KG1 (cell line): ENCODE measurements at places on chromosomes 1 and 21.

- DNase-seq: no peak
These were observed 32.3 kb downstream of the TNN start for GRCh38 chr1:175099916-175100315.

DNA sequence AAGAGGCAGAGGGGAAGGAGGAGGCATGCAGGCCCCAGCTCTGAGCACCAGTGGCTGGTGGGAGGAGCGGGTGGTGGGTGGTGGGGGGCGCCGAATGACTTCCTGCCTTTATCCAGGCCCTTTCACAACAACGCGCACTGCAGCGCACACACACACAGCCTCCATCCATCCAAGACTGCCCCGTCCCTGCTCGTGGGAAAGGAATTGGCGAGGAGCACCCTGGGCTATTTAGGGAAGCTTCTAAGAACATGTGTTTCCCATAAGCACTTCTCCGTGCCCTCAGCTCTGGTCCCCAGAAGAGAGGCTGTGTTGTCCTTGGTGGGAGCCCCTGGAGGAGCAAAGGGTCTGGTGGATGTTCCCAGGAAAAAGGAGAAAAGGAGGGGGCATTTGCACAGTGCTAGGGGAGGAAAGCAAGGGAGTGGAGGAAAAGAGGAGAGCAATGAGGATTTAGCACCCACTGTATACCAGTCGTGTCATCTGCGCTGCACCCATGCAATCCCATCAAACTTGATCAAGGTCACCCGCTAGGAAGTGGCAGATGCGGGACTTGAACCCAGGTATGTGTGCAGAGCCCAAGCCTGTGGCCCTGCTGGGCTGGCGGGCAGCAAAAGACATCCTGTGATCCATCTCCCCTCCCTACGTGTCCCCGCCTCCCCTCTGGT is 28.1 kb downstream of the EPHA2 start:
- DNase-seq: no peak

- DNase-seq: no peak
These were observed 402.7 kb downstream of the DISC1 start for GRCh38 chr1:232029315-232029714.

DNA sequence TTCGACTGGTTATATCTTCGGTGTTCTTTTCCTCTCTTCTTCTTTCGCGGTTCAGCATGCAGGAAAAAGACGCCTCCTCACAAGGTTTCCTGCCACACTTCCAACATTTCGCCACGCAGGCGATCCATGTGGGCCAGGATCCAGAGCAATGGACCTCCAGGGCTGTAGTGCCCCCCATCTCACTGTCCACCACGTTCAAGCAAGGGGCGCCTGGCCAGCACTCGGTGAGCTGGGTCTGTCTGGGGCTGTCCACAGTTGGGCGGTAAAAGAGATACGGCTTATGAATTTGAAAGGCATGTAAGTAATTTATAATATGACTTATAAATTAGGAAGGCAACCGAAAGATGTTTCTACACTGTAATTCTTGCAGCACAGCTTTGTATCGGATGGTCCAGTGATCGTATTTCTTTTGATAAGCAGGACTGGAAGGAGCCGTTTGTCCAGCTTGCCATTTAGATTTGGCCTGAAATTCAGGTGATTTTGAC is 334 bp downstream of the CTH start:
- no peak for DNase-seq

- no peak for DNase-seq
These were observed 482.0 kb downstream of the DISC1 start for GRCh38 chr1:232108598-232108997.

GRCh38 chr1:206067486-206068227 is 14.7 kb downstream of the RHEX start:
- DNase-seq: no peak

GRCh38 chr1:235669277-235669676 is 19.7 kb upstream of the GNG4 start:
- DNase-seq: no peak

- DNase-seq: no peak
These were observed 38.0 kb downstream of the SLC1A7 start for GRCh38 chr1:53104289-53104913.

- DNase-seq: no peak
These were observed 246.8 kb downstream of the TGFB2 start for GRCh38 chr1:218591966-218592365.

GRCh38 chr1:71364236-71364635 is 283.4 kb upstream of the ZRANB2 start:
- DNase-seq: no peak

- DNase-seq: no peak
These were observed 88.5 kb upstream of the NEK7 start for GRCh38 chr1:198068285-198068684.

DNA sequence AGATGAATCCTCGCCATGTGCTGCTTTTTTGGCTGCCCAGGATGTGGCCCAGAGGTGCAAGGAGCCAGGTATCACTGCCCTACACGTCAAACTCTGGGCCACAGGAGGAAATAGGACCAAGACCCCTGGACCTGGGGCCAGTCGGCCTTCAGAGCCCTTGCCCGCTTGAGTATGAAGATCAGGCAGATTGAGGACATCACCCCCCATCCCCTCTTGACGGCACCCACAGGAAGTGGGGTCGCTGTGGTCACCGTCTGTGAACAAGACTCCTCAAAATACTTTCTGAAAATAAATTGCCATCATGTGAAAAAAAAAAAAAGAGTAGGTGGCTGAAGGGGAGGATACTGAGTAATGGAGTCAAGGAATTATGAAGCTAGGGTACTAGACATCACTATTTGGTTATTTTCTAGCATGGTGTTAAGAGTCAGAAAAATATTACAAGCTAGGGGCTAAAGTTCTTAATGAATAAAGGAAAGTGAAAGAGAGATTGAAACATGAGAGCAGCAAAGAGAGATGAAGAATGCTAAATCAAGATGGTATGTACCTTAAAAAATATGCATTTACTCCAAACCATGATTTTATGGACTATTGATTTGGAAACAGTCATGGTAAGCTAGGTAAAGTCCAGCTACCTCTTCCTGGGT is 84.9 kb downstream of the CLEC20A start:
- no peak for DNase-seq

GRCh38 chr1:100188617-100189016 is 10.6 kb upstream of the LRRC39 start:
- DNase-seq: no peak

- DNase-seq: no peak
These were observed 507 bp downstream of the AK5 start for GRCh38 chr1:77282187-77282865.

- no peak for DNase-seq
These were observed 83.0 kb upstream of the IVNS1ABP start for GRCh38 chr1:185400052-185400451.

DNA sequence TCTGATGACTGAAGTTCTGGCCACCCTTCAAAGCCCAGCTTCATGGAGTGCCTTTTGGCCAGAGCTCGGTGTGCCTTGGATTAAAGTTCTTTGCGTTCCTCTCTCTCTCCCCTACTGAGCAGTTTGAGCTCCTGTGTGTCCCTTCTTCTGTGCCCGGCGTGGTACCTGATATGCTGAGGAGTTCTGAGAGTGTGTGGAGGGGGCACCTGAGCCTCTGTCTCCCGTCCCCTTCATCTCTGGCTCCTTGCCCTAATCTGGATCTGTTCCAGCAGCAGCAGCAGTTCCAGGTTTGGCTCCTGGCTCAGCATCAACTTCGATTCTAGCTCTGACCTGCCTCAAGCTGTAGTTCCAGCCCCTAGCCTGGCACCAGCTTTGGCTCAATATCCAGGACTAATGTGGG is 25.1 kb upstream of the MYCL start:
- DNase-seq: no peak

- DNase-seq: no peak
These were observed 15.2 kb downstream of the OPTC start for GRCh38 chr1:203509135-203509534.

DNA sequence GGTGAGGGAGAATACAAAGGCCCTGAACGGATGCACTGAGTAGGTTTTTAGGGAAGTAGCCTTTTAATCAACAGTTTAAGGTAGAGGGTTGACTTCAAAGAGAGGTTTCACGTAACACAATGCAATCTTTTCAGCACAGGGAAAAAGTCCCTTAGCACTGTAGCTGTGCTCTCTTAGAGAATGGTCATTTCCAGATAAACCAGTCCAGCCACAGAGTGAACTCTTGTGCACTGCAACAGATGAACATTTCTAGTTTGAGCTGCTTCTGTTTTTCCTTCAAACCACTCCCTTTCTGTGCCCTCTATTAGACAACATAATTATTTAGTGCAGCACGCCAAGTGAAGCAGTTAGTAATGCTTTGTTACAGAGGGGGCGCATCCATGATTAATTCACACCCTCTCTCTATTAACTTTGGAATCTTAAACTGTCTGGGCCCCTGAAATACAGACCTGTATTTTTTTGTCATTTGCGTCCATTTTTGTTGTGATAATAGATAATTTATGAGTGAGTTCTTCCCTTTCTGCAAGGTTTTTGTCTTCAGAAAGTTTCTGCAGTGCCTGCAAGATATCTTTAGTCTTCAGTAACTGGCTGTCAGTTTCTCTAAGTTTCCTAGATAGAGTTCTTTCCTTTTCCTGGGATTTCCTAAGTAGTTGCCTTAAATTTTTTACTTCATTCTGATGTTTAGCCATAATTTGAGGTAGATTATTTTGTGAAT is 22.9 kb downstream of the LCA5L start:
- no peak for DNase-seq

DNA sequence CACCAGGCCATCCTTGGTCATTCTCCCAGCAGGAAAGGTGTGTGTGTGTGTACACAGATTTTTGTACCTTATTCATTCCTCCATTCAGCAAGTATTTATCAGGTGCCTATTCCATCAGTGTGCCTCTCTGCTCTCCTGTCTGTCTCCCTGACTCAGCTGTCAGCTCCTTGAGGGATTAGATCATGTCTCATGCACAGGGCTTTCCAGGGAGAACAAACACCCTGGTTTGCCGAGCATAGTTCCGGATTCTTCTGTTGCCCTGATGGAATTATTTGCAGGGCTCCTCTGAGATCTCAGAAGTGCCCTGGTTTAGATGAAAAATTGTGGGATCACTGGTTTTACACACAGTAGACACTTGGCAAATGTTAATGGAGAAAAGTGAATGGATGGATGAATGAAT is 8.1 kb upstream of the SDHB start:
- DNase-seq: no peak

DNA sequence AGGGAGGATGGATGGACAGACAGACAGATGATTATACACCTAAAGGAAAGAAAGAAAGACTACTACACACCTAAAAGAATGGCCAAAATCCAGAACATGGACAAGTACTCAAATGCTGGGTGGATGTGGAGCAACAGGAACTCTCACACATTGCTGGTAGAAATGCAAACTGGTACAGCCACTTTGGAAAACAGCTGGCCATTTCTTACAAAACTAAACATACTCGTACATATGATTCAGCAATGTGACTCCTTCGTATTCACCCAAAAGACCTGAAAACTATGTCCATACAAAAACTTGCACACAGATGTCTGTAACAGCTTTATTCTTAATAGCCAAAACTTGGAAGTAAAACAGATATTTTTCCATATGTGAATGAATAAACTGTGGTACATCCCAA is 51.3 kb downstream of the PRPF38A start:
- DNase-seq: no peak

- no peak for DNase-seq
These were observed 31.1 kb upstream of the IKBKE start for GRCh38 chr1:206439205-206439604.

GRCh38 chr1:54284781-54285529 is 85.0 kb downstream of the MRPL37 start:
- no peak for DNase-seq

DNA sequence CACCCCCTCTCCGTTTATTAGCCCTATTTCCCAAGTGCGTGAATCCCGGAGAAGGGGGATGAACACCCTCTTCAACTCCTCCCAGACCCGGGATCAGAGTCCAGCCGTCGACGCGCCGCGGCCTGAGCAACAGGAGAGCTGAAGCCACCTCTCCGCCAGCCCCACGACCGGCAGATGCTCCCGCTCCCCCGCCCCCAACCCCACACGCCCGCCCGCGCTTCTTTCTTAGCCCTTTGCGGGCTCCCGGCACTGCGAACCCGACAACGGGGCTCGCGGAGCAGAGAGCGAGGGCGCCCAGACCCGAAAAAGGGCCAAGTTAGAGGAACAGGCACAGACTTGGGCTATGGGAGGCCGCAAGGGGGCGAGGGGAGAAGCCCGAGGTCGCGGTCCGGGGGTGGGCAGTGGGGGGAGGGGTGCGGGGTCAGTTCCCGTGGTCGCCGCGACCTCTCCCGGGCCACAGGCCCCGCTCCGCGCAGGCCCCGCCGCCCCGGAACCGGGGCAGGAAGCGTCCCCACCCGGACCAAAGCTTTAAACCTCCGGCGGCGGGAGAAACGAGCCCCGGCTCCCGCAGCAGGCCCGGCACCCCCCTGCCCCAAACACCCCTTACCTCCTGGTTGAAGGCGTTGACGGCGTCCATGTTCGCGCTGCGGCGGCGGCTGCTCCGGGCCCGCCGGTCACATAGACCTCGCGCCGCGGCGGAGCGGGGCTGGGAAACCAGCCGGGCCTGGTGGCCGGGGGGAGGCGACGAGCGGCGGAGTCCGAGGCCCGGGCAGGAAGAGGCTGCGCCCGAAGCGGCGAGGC is 662 bp downstream of the SCAF4 start:
- DNase-seq: peak; percentile 50

DNA sequence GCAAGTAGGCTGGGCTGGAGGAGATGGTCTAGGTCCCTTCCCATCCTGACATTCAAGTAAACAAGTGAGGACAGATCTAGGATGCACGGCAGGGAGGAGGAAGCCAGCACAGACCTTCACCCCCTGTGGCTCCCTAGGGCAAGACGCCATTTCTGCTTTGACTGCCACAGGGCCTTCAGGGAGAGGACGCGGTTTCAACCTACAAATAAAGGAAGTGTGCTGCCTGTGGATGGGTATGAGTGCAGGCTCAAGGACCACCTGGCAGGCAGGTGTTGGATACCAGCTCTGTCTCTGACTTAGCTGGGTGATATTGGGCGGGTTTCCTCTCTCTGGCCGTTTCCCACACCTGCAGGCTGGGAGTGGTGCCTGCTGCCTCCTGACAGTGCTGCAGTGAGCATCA is 16.2 kb downstream of the SLC2A1 start:
- no peak for DNase-seq

- DNase-seq: no peak
These were observed 32.5 kb downstream of the NPHP4 start for GRCh38 chr1:5959667-5960230.
